ENCODE measurements at places on chromosomes 4 and X. TPM values are rescaled to one million over a fixed set of nuclear protein-coding genes. Genes with fewer than 3 reads are reported as not detected.

The CASP3 gene
- 19.7 TPM for total RNA-seq

The MAML3 gene
- total RNA-seq = 7.3 TPM

The CFAP299 gene
- not detected for total RNA-seq

The POU4F2 gene
- total RNA-seq = not detected

The ATP2B3 gene
- total RNA-seq = not detected

The QDPR gene
- 51.9 TPM for total RNA-seq

The UGT2B11 gene
- total RNA-seq = not detected

The HTN3 gene
- not detected for total RNA-seq

The TEC gene
- 5.4 TPM for total RNA-seq

The FAT4 gene
- 7.3 TPM for total RNA-seq

The FRMD7 gene
- total RNA-seq = not detected

The FHIP1A gene
- total RNA-seq = 0.10 TPM

The ZXDA gene
- 3.3 TPM for total RNA-seq

The RAB9B gene
- total RNA-seq = 0.74 TPM

The CLIC2 gene
- total RNA-seq = 20.8 TPM

The RAP2C gene
- total RNA-seq = 25.7 TPM

The SCRG1 gene
- total RNA-seq = 1.1 TPM

The PABPC5 gene
- 1.1 TPM for total RNA-seq

The ANOS1 gene
- 2.3 TPM for total RNA-seq

The SHOX gene
- 0.10 TPM for total RNA-seq

The ITGB1BP2 gene
- 0.84 TPM for total RNA-seq

The GATA1 gene
- total RNA-seq = not detected

The TMPRSS11F gene
- not detected for total RNA-seq

The HSFX3 gene
- not detected for total RNA-seq

The KCND1 gene
- 1.3 TPM for total RNA-seq

All from mesenteric fat pad (tissue), 1 donor.